ENCODE measurements at places on chromosomes 16 and 17.
A peak's percentile ranks its signal among the peaks of the same experiment; 100 is the strongest.

DNA sequence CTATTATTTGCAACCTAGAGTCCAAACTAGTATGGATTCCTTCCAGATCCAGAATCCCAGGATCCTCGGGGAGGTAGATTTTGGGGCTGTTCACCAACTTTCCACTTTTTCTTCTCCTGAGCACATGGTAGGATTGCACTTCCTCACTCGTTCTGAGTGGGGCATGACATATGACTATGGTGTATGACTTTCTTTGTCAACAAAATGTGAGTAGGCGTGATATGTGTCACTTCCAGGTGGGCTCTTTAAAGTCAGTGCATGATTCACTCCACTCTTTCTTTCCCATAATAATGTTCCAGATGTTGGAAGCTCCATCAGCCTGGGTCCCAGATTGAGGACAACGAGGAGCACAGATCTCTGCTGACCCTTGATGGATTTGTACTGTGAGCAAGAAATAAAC, 21.5 kb downstream of the IRX5 start:
- DNase-seq, result no peak

GRCh38 chr16:17211797-17212196, 259.0 kb downstream of the XYLT1 start:
- DNase-seq, result peak; percentile 2

- DNase-seq, result no peak
Observed at GRCh38 chr16:89184933-89185794, 13.6 kb downstream of the CDH15 start.

- DNase-seq, result no peak
Observed at GRCh38 chr17:55264278-55264644, 499 bp upstream of the HLF start.

DNA sequence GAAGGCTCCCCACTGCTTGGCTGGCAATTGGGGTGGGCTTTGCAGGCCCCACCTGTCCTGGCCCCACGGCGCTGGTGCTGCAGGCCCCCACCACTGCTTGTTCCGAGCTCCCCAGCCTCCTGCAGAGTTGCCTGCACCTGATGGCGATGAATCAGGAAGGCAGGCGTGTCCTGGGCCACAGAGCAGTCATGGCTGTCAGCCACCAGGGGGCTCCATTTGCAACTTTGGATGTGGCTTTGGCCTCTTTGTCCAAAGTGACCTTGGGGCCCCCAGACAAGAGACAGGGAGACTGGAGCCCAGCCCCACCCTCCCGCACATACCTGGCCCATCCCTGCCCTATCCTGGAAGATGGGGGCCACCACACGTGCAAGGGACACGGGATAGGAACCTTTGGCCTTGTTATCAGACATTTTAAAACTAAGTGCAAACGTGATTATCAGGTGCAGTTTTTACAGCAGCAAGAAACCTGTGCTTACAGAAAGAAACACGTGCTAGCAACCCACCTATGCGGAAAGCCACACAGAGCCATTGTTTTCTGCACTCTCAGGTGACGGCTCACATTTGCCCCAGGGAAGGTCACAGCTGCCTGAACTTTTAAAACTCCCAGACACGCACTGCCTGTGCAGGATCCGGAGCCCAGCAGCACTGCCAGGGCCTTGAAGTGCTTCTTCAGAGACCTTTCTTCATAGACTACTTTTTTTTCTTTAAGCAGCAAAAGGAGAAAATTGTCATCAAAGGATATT, at the start of gene DNASE1:
Gene DNASE1 (plus strand): TSS at position 443 of the 743 bp plus-strand sequence. CDS start 683 bp downstream, outside the sequence.
- peak; percentile 17 for DNase-seq

DNA sequence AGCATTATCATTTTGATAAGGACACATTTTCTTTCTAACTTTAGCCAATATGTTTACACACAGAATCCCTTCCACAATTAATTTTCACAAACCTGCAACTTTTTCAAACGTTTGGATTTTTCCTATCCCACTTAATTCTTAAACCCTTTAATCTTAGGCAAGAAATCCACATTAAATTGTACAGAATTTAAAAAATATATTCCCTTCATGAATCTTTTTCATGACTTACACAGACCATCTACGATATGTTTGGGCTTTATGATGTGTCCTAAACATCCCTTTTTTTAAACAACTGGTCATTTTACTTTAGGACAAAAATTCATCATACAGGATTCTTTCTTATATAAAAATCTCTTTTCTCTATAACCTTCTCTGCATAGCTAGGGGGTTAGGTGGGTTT, 241.5 kb upstream of the CNTNAP4 start:
- DNase-seq, result no peak

DNA sequence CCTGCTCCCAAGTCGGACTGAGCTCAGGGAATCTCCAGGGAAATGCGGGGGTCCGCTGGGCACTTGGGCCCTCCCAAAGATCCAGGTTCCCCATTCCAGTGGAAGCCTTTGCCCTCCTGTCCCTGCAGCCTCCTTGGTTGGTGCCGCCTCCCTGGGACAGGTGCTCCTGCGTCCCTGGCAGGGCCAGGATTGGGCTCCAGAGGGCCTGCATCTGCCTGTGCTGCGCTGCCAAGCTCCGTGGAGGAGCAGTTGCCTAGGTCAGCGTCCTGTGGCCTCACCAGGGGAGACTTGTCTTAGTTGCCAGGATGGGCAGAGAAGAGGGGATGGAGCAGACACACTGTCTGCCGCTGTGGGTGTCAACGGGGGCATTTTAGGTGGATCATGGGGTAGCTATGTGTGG, 67.1 kb downstream of the MSI2 start:
- DNase-seq, result no peak

Data from activated T-helper 9 cell treated with anti-CD3 and anti-CD28 coated beads, Interleukin-2, amount 50 U/mL, for 16 hours (primary cell).